Activated T-helper 2 cell treated with anti-CD3 and anti-CD28 coated beads, Interferon-gamma antibody, Interleukin-2, Interleukin-4, amounts not matched to agents 10 μg/mL and 5 μg/mL and 100 μg/mL, durations not matched to agents 14 hours and 24 hours and 36 hours (primary cell): ENCODE measurements at places on chromosomes 7 and 10. TPM values are rescaled to one million over a fixed set of nuclear protein-coding genes. Genes with fewer than 3 reads are reported as not detected.

DNA sequence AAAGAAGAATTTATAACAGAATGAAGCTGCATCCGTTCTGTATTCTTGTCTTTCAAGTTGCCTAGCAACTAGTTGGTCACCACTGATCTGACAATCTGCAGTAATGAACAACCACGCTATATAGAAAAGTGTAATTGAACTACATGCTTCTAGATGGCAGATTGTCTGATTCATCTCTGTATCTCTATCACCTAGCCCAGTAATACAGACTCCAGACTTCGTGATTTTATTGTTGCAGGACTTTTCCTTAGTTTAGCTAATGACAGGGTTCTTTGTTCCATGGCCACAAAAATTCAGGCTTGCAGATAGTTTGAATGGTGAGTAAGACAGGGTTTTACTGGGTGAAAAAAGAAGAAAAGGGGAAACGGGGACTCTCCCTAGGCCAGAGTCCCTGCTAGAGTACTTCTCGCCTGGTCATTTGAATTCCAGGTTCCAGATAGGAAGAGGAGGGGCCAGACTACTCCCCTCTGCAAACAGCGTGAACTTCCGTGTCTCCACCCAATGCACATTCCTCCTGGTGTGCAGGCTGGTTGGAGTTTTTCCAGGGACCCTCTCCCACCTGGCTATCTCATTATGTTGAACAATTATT lies 45.9 kb downstream of the COL1A2 start:
- H3K27me3 ChIP-seq = peaks cover 25% of the 10 kb centered on the region
- H3K4me3 ChIP-seq = no peak overlapping the region
- no peak for DNase-seq
- no peaks in the 10 kb centered on the region for H3K36me3 ChIP-seq
- H3K27ac ChIP-seq = no peak overlapping the region
- H3K4me1 ChIP-seq = peaks cover 3% of the 10 kb centered on the region

HABP2 gene
- total RNA-seq = not detected in 2 replicates

- DNase-seq = no peak
- H3K4me3 ChIP-seq = peak overlapping the region; percentile 33
- H3K36me3 ChIP-seq = no peaks in the 10 kb centered on the region
- peaks cover 7% of the 10 kb centered on the region for H3K27me3 ChIP-seq
- peaks cover 4% of the 10 kb centered on the region for H3K4me1 ChIP-seq
These were observed 62.3 kb upstream of the NKX6-2 start for GRCh38 chr10:132848291-132848701.

GRCh38 chr7:91976743-91977142 lies 36.1 kb downstream of the AKAP9 start:
- peaks cover 19% of the 10 kb centered on the region for H3K36me3 ChIP-seq
- H3K4me1 ChIP-seq = no peaks in the 10 kb centered on the region
- no peak overlapping the region for H3K27ac ChIP-seq
- no peak for DNase-seq
- H3K4me3 ChIP-seq = no peak overlapping the region

DNA sequence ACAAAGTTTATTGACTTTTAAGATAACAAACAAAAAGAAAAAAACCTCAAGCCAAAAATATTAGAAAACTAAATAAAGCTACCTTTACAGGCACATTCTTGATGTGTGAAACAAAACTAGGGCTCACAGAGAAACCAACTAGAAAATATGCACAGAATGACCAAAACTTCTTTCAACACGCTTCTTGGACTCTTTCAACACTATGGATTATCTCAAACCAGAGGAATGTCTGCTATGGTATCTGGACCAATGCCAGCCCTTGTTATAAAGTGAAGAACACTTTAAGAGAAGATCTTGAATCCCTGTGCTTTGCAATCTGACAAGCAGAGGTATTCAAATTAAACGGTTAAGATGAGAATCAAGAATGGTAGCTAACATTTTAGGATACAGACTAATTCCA lies 76.6 kb downstream of the DNAJC1 start:
- no peaks in the 10 kb centered on the region for H3K4me1 ChIP-seq
- H3K36me3 ChIP-seq = no peaks in the 10 kb centered on the region
- H3K27me3 ChIP-seq = no peaks in the 10 kb centered on the region
- H3K4me3 ChIP-seq = no peak overlapping the region

DNA sequence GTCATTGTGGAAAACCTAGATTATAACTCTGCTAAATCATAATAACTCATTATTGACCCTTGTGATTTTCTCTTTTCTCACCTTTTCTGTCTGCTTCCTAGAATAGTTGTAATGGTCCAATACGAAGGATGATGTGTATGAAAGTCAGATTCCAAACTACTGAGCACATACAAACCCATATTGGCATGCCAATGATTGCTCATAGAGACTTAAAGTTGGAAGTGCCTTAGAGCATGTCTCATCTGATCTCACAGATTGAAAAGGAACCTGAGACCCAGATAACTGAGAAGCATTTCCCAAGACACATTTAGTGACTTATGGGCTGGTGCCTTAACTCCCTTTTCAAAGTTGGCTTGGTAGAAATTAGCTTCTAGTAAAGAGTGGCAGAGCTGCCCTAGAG lies 594.3 kb downstream of the REEP3 start:
- no peaks in the 10 kb centered on the region for H3K27me3 ChIP-seq
- H3K4me1 ChIP-seq = no peaks in the 10 kb centered on the region
- H3K27ac ChIP-seq = no peak overlapping the region

- no peak for DNase-seq
- H3K4me1 ChIP-seq = peaks cover 23% of the 10 kb centered on the region
These were observed 5.0 kb upstream of the TASOR2 start for GRCh38 chr10:5679606-5680005.

DNA sequence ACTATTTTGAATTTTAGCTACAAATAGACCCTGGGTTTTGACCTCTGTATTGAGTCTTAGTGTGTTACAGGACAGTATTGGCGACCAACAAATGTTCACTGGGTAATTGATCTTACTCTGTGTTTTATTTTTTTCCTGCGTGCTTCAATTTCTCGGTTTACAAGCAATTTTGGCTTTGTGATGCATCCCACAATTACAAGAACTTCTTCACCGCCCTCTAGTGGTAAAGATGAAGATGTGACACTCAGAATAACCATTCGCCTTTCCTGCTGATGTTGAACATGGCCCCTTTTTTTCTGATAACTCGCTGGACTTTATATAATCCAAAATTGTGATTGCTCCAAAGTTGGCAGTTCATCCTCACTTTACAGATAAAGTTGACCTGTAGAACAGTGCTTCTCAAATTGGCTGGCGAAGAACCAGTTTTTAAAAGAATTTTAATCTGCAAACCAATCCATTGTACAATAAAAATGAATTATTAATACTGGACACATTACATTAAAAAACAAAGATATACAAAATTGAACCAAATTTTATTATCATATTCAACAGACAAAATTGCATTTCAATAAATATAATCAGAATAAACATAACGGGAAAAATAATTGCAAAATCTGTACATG lies 20.2 kb upstream of the SMC3 start:
- H3K27ac ChIP-seq = no peak overlapping the region
- peaks cover 12% of the 10 kb centered on the region for H3K4me1 ChIP-seq
- H3K36me3 ChIP-seq = no peaks in the 10 kb centered on the region
- H3K4me3 ChIP-seq = no peak overlapping the region

ZNF365 gene
- total RNA-seq = not detected in 2 replicates

- H3K4me1 ChIP-seq = no peaks in the 10 kb centered on the region
- no peaks in the 10 kb centered on the region for H3K36me3 ChIP-seq
- no peak overlapping the region for H3K4me3 ChIP-seq
- no peak overlapping the region for H3K27ac ChIP-seq
- no peaks in the 10 kb centered on the region for H3K27me3 ChIP-seq
These were observed 88.7 kb downstream of the PHYHIPL start for GRCh38 chr10:59265141-59265540.

CPN1 gene
- total RNA-seq = not detected in 2 replicates

GRCh38 chr10:111598433-111599059 lies 521.7 kb downstream of the ADRA2A start:
- H3K4me1 ChIP-seq = no peaks in the 10 kb centered on the region
- no peak overlapping the region for H3K4me3 ChIP-seq
- DNase-seq = peak; percentile 14
- H3K27me3 ChIP-seq = no peaks in the 10 kb centered on the region

DNA sequence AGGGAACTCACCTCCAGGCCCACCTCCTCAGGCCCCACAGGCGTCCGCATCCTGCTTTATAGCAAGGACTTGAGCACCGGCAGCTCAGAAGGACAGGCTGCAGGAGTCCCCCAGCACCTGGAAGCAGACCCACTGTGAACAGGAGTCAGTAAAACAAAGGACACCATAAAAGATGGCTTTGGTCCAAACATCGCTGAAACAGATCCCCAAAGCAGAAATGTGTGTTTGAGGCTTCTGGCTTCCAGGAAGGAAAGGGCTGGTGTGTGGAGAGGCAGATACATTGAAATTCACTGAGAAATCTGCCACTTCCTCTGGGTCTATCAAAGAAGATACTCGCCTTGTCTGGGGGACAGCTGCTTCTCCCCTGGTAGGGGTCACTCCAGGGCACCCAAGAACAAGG lies 286.2 kb downstream of the PLXNA4 start:
- no peaks in the 10 kb centered on the region for H3K36me3 ChIP-seq
- no peaks in the 10 kb centered on the region for H3K4me1 ChIP-seq
- no peak overlapping the region for H3K4me3 ChIP-seq
- DNase-seq = no peak
- peaks cover 9% of the 10 kb centered on the region for H3K27me3 ChIP-seq
- no peak overlapping the region for H3K27ac ChIP-seq

SAP25 gene
- 11.3 and 11.8 TPM in 2 replicates for total RNA-seq

DNA sequence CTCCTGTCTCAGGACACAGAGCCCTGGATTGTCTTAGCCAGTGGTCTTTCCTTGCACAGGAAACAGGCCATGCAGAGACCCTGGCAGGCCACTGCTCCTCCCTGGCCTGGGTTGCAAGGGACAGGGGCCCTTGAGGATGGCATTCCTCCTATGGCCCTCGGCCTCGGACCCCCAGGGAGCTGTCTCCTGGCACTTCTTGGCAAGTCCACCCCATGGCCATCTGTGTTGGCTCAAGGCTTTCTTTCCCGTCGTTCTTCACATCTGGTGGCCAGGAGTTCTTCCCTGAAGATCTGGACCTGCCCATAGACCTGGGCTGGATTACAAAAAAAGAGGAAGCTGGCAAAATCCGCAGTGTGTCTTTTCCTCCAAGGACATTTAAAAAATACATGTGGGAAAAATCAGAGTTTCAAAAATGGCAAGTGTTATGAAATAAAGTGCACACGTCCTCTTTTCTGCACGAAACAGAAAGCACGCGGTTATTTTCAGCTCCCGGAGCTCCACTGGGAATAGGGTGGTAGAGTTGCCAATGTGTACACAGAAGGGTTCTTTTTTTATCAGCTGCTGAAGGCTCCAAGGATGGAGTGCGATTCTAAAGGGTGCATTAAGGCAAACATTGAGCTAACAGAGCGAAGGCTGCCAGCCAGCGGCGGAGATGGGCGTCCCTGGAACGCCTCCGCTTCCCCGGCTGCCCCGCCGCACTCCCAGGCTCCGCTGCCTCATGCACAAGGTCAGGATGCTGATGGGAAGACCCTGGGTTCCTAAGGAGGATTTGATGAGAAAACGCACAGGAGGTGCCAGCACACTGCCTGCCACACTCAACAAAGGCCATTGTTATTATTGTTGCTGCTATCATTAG lies 62.8 kb upstream of the FAM20C start:
- no peaks in the 10 kb centered on the region for H3K27me3 ChIP-seq
- H3K36me3 ChIP-seq = no peaks in the 10 kb centered on the region
- H3K4me1 ChIP-seq = no peaks in the 10 kb centered on the region
- no peak for DNase-seq
- H3K27ac ChIP-seq = no peak overlapping the region

ZNF488 gene
- 1.4 and 1.7 TPM in 2 replicates for total RNA-seq

BMPR1A gene
- total RNA-seq = 11.2 and 11.9 TPM in 2 replicates

GRCh38 chr7:156543699-156544598 lies 96.6 kb upstream of the RNF32 start:
- DNase-seq = no peak
- H3K4me1 ChIP-seq = no peaks in the 10 kb centered on the region
- H3K27ac ChIP-seq = no peak overlapping the region
- H3K27me3 ChIP-seq = peaks cover 15% of the 10 kb centered on the region

DNA sequence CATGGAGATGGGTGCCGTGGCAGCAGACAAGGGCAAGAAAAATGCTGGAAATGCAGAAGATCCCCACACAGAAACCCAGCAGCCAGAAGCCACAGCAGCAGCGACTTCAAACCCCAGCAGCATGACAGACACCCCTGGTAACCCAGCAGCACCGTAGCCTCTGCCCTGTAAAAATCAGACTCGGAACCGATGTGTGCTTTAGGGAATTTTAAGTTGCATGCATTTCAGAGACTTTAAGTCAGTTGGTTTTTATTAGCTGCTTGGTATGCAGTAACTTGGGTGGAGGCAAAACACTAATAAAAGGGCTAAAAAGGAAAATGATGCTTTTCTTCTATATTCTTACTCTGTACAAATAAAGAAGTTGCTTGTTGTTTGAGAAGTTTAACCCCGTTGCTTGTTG lies 25.9 kb downstream of the BAG3 start:
- H3K27me3 ChIP-seq = no peaks in the 10 kb centered on the region
- DNase-seq = no peak
- peaks cover 33% of the 10 kb centered on the region for H3K36me3 ChIP-seq
- H3K4me1 ChIP-seq = peaks cover 16% of the 10 kb centered on the region
- H3K4me3 ChIP-seq = no peak overlapping the region
- no peak overlapping the region for H3K27ac ChIP-seq

ITPRID1 gene
- not detected in 2 replicates for total RNA-seq

CPXM2 gene
- not detected in 2 replicates for total RNA-seq

DNA sequence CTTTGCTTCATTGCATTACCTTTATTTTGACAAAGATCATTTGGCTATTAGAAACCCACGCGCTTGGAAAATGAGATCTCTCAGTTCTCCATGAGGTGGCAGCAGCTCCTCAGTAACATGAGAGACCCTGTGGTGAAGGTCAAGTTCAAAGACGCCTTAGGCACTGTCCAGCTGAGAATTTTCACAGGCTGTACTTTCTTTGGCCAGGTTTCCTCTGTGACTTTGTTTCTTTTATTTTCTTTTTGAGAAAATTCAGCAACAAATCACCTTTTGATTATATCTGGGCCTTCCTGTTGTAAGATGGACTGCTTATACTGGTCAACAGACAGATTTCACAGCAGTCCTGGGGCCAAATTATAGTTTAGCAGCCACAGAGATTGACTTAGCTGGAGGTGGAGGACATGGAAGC lies 54.5 kb downstream of the RAB18 start:
- peaks cover 6% of the 10 kb centered on the region for H3K27me3 ChIP-seq
- H3K36me3 ChIP-seq = no peaks in the 10 kb centered on the region
- H3K27ac ChIP-seq = no peak overlapping the region
- no peaks in the 10 kb centered on the region for H3K4me1 ChIP-seq
- peak; percentile 19 for DNase-seq
- no peak overlapping the region for H3K4me3 ChIP-seq

DNA sequence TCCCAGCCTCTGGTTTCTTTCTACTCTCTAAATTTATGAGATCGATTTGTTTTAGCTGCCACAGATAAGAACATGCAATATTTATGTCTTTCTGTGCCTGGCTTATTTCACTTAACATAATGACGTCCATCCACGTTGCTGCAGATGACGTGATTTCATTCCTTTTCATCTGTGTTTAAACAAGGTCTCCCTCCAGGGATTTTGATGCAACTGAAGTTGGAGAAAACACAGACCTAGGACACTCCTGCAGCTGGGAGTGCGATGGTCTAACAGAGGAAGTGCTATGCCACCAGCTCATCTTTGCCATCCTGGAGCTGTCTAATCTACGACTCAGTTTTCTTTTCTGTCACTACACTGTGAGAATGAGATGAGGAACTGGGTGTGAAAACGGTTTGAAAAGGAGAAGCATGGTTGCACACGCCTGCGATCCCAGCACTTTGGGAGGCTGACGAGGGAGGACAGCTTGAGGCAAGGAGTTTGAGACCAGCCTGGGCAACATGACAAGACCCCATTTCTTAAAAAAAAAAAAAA lies 1.5 kb upstream of the KCTD7 start:
- peaks cover 4% of the 10 kb centered on the region for H3K36me3 ChIP-seq
- peaks cover 30% of the 10 kb centered on the region for H3K4me1 ChIP-seq
- H3K27me3 ChIP-seq = peaks cover 3% of the 10 kb centered on the region
- peak overlapping the region; percentile 36 for H3K27ac ChIP-seq
- DNase-seq = no peak
